Peyer's patch (tissue), 4 donors: ENCODE measurements at places on chromosomes 16 and 17. TPM values are rescaled to one million over a fixed set of nuclear protein-coding genes. Genes with fewer than 3 reads are reported as not detected.

DNA sequence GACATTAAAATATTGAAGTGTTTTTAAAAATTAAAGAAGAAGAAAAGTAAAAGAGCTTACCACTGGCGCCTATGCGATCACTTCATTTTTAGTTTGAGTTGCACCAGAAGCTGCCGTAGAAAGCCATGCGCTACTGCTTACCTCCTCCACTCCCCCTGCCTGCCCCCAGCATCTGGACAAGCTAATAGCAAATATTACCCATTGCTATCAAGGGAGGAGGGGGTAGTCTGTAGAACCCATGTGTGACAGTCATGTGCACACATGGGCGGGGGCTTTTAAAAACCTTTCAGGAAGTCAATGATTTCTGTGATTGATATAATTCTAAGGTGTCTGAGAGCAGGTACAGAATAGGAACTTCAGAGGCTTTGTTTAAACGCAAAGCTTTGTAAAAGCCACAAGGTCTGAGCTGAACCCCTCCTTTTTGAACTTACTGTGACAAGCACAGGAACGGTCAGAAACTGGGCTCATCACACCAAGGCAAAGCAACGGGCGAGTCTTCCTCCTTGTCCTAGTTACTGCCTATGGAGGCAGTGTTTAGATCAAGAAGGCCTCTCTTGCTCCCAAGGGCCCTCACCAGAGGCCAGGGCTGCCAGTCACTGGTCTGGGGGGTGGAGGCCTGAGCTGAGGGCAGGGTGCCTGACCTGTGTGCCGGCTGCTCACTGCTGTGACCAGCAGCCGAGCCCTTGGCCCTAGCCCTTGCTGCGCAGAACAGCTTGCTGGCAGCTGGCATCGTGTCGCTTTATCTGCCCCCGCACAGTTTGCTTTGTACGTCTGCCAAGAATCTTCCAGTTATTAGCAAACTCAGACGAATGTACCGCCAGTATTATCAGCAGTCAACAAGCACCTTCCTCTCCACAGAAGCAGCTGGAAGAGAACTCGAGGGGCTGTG, 15.0 kb downstream of the GINS2 start:
- DNase-seq: no peak
- no peak overlapping the region for H3K4me3 ChIP-seq
- no peaks in the 10 kb centered on the region for H3K27me3 ChIP-seq

DNA sequence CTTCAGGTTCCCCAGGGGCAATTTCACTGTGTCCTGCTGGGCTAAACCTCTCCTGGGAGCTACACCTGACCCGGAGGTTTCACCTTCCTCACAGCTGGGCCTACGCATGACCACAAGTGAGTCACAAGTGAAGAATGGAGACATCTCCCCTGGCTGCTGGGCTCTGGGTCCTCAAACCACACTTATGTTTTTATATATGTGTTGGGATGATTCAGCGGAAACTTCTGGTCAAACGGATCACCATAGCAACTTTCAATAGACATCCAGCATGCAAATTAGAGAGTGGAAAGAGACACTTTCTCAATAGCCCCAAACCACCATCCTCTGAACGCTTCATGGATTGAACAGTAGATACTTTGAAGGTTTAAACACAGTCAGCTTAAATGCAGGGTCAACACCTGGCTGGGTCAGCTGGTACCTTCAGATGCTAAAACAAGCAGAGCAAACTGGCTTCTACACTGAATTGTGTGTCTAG, 28.0 kb upstream of the MAF start:
- no peaks in the 10 kb centered on the region for H3K27me3 ChIP-seq
- no peak for DNase-seq
- H3K27ac ChIP-seq: no peak overlapping the region
- H3K4me3 ChIP-seq: no peak overlapping the region
- no peaks in the 10 kb centered on the region for H3K36me3 ChIP-seq
- no peaks in the 10 kb centered on the region for H3K4me1 ChIP-seq

DNA sequence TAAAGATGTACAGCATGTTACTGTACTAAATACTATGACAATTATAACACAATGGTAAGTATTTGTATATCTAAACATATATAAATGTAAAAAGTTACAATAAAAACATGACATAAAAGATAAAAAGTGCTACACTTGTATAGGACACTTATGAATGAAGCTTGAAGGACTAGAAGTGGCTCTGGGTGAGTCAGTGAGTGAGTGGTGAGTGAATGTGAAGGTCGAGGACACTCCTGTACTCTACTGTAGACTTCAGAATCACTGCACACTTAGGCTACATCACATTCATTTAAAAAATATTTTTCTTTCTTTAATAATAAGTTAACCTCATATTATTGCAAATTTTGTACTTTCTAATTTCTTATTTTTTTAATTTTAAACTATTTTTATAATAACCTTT, 1476.7 kb upstream of the CDH8 start:
- H3K4me1 ChIP-seq: no peaks in the 10 kb centered on the region
- DNase-seq: no peak
- no peaks in the 10 kb centered on the region for H3K36me3 ChIP-seq
- H3K27me3 ChIP-seq: no peaks in the 10 kb centered on the region
- H3K4me3 ChIP-seq: no peak overlapping the region

GRCh38 chr17:72382971-72383722, 262.3 kb downstream of the SOX9 start:
- H3K4me3 ChIP-seq: no peak overlapping the region
- no peaks in the 10 kb centered on the region for H3K4me1 ChIP-seq
- H3K36me3 ChIP-seq: no peaks in the 10 kb centered on the region
- no peak for DNase-seq
- H3K27ac ChIP-seq: no peak overlapping the region
- no peaks in the 10 kb centered on the region for H3K27me3 ChIP-seq

DNA sequence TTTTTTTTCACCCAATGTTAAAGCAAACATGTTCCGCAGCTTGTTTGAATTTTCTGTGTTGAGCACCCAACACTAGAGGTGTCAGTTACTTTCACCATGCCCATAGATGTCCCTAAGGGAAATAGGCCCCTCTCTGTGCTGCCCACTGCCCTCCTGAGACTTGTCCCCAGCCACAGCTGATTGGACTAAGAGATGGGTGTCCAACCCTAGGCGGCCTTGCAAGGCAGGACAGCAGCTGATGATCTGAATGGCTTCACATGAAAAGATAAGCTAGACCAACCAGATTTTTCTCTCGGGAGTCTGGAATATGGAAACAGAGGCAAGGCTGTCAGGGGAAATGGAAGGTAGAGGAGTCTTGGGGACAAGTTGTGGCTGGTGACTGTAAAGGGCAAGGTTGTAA, 6.1 kb upstream of the CALB2 start:
- no peaks in the 10 kb centered on the region for H3K36me3 ChIP-seq
- DNase-seq: no peak
- H3K4me3 ChIP-seq: no peak overlapping the region
- H3K27ac ChIP-seq: no peak overlapping the region
- H3K27me3 ChIP-seq: no peaks in the 10 kb centered on the region

GRCh38 chr17:62109378-62109902, 44.4 kb upstream of the MED13 start:
- H3K4me1 ChIP-seq: no peaks in the 10 kb centered on the region
- no peaks in the 10 kb centered on the region for H3K36me3 ChIP-seq
- DNase-seq: peak; percentile 85

DNA sequence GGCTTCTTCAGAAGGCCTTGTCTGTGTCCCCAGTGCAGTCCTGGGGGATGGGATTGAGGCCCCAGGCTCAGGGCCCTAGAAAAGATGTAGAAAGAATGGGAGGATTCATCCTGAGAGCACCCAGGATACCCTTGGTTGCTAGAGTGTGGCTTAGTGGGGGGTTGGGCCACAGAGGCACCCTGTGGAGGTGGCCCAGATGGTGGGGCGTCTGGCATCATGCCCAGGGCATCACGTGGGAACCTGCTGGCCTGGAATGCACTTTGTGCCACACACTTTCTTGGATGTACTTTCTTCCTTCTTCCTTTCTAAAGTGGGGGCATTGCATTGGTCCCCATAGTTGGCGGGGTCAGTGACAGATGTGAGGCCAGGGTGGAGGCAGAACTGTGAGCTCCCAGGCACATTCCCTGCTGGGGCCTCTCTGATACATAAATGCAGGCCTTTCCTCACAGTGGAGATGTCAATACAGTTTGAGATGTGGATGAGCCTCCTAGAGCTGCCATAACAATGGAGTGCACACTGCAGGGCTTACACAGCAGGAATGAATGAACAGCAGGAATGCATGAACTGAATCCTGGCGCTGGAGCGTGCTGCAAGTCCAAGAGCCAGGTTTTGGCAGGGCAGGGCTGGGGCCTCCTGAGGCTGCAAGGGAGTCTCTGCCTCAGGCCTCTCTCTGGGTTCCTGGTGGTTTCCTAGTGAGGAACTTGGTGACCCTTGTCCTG, 43.3 kb downstream of the MGAT5B start:
- H3K4me1 ChIP-seq: no peaks in the 10 kb centered on the region
- H3K27ac ChIP-seq: no peak overlapping the region
- H3K4me3 ChIP-seq: no peak overlapping the region
- no peaks in the 10 kb centered on the region for H3K27me3 ChIP-seq

- no peaks in the 10 kb centered on the region for H3K27me3 ChIP-seq
- no peaks in the 10 kb centered on the region for H3K4me1 ChIP-seq
- no peaks in the 10 kb centered on the region for H3K36me3 ChIP-seq
Measured at GRCh38 chr17:58328195-58329034, at the start of gene TSPOAP1. Gene TSPOAP1, minus strand, starts transcription at chr17:58328795. Its CDS starts 875 bp downstream, at chr17:58327920.

DNA sequence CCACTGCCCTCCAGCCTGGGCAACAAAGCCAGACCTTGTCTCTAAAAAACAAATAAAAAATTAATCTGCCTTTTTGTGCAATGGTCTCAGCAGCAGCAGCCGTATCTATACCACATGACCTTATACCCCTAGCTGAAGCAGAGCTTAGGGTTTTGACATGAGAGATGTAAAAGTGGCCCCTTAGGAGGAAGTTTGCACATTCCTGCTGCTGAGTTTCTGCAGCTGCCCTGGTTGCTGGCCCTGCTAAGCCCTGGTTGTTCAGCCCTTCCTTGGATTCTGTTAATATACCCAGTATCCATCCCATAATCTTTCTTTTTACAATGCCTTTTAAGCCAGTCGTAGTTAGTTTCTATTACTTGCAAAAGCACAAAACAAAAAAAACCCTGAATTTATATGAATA, 33.0 kb upstream of the PRKCB start:
- H3K4me3 ChIP-seq: no peak overlapping the region
- no peaks in the 10 kb centered on the region for H3K36me3 ChIP-seq
- no peaks in the 10 kb centered on the region for H3K4me1 ChIP-seq
- no peaks in the 10 kb centered on the region for H3K27me3 ChIP-seq

DNA sequence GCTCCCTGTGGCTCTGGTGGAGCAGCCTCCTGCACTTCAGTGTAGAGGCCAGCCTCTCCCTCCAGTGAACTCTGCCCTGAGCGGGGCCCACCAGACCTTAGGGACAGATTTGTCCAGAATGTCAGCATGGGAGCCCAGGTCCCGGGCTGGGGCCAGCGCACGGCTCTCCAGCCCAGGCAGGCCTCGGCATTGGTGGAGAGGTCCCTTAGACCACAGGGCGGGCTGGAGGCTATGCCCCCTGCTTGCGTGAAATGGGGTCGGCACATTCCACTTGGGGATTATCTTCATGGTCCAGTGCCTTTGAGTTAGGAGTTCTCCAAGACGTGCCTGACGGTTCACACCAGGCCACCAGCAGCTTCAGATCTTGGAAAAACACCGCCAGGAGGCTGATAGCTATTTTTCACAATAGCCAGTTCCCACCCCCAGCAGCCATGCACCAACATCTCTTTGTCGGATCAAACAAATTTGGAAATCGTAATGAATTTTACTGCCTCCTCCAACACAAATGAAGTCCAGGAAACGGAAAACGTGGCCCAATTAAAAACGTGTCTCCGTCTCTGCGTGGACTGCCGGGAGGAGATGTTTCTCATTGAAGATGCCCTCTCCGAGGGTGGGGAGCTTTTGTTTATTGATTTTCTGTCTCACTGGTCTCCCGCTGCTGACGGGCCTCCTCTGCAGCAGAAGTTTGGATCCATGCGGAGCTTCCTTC, 110.0 kb upstream of the CIBAR2 start:
- no peak for DNase-seq
- H3K4me1 ChIP-seq: no peaks in the 10 kb centered on the region
- H3K27me3 ChIP-seq: no peaks in the 10 kb centered on the region
- H3K27ac ChIP-seq: no peak overlapping the region

- no peak for DNase-seq
- no peak overlapping the region for H3K27ac ChIP-seq
- H3K36me3 ChIP-seq: no peaks in the 10 kb centered on the region
- no peaks in the 10 kb centered on the region for H3K4me1 ChIP-seq
- H3K4me3 ChIP-seq: no peak overlapping the region
- H3K27me3 ChIP-seq: no peaks in the 10 kb centered on the region
Measured at GRCh38 chr16:55373489-55373832, 49.5 kb downstream of the IRX6 start.

GRCh38 chr17:41737680-41738023, 3.2 kb upstream of the HAP1 start:
- no peaks in the 10 kb centered on the region for H3K4me1 ChIP-seq
- no peak for DNase-seq
- no peaks in the 10 kb centered on the region for H3K36me3 ChIP-seq
- H3K27me3 ChIP-seq: peaks cover 28% of the 10 kb centered on the region
- H3K27ac ChIP-seq: no peak overlapping the region

DNA sequence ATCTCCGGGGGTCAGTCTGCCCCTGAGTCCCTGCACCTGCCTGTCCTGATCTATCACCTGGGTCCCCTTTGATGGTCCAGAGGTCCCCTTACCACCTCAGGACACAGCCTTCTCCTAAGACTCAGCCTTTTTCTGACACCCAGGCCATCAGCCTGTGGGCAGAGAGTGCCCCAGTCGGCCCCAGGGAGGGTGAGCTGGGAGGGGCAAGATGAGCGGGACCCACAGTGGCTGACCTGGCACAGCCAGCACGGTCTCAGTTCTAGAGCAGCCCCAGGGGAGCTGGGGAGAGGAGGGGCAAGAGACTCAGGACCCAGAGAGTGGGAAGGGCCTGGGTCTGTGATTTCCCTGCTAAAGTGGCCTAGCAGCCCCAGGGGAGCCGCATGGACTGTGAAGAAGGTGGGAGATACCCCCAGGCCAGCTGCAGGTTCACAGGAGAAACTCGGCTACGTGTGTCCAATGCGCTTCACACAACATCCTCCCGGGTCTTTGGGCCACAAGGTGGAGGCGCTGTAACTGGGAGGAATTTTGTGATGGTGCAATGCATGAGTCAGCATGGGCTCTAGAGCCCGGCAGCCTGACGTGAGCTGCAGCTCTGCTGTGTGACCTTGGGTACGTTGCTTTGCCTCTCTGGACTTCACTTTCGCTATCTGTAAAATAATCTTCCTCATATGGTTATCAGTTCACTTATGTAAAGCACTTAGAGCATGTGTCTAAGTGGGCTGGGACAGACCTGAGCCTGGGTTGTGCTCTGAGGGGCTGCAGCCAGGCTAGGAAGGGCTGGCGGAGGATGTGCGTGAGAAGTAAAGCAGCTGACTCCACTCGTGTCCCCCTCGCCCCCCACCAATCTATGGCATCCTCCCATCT, 67.2 kb upstream of the LHX1 start:
- H3K4me3 ChIP-seq: no peak overlapping the region
- no peaks in the 10 kb centered on the region for H3K27me3 ChIP-seq
- H3K27ac ChIP-seq: no peak overlapping the region
- no peaks in the 10 kb centered on the region for H3K4me1 ChIP-seq
- H3K36me3 ChIP-seq: no peaks in the 10 kb centered on the region

- no peak overlapping the region for H3K27ac ChIP-seq
- no peaks in the 10 kb centered on the region for H3K4me1 ChIP-seq
- no peak for DNase-seq
- no peaks in the 10 kb centered on the region for H3K36me3 ChIP-seq
Measured at GRCh38 chr16:87216148-87216840, 100.9 kb downstream of the C16orf95 start.

GRCh38 chr17:1554751-1555540, 7.6 kb downstream of the PITPNA start:
- DNase-seq: no peak
- H3K27me3 ChIP-seq: no peaks in the 10 kb centered on the region
- H3K4me3 ChIP-seq: no peak overlapping the region
- H3K36me3 ChIP-seq: peaks cover 43% of the 10 kb centered on the region
- peak overlapping the region; percentile 63 for H3K27ac ChIP-seq

SYT17 gene
- total RNA-seq: 12.3 TPM

TSPOAP1 gene
- total RNA-seq: 9.6 TPM

NOS2 gene
- 6.7 TPM for total RNA-seq

KRT222 gene
- total RNA-seq: not detected

SPNS2 gene
- 25.5 TPM for total RNA-seq

SLC6A4 gene
- total RNA-seq: 92.4 TPM
